Activated naive CD4-positive, alpha-beta T cell (primary cell): ENCODE measurements at places on chromosomes 3 and 15.

GRCh38 chr15:92463826-92464225 lies 70.1 kb downstream of the ST8SIA2 start:
- no peak for DNase-seq

- no peak for DNase-seq
Observed at GRCh38 chr3:132117642-132118041, 82.8 kb upstream of the CPNE4 start.

DNA sequence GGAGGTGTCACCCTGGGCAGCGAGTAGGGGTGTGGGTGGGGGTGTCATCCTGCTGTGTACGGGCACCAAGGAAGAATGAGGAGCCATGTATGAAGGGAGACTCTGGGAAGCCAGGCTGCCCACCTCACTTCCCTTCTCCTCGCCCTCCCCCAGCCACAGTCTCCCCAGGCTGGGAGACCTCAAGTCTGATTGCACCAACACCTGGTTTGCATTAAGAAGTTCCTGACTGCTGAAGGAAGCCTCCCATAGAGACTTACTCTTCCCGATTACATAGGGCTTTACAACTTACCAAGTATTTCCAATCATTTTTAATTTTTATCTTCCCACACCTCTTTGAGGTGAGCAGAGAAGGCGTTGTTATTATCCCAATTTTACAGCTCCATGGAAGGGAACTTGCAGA lies 29.5 kb upstream of the SMAD3 start:
- DNase-seq, result no peak

DNA sequence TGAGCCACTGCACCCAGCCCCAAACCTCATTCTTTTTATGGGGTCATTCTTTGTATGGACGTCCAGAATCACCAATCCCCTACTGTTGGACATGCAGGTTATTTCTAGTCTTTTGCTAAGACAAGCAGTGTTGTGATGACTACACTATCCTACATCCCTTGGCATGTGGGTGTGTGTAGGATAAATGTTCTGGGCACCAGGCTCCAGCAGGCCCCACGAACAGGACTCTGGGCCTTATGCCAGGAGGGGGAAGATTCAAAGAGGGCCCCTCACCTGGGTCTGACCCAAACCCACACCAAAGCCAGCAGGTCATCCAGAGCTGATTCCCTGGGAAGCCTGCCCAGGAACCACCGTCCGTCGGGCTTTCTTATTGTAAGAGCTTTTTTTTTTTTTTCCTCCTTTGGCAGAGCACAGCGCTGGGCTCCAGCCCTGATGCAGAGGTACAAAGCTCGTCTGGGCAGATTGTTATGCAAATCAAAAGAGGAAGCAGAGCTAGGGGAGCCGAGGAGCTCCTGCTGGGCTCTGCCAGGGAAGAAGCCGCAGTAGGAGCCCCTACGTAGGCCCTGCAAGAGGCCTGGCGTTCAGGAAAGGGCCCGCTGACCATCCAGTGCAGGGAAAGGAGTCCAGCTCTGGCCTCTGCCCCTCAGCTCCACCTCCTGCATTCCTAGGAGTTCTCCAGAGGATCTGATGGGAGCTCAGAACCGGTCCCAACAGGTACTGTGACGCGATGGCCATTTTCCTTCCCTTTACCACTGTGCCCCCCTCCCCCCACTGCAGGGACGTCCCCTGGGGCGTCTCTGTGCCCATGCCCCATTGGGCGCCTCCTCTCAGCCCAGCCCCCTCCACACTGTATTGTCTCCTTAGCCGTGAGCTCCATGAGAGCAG lies 29.0 kb upstream of the FURIN start:
- peak; percentile 29 for DNase-seq

GRCh38 chr3:149877668-149878067 lies 64.7 kb downstream of the RNF13 start:
- no peak for DNase-seq

GRCh38 chr3:187855131-187855530 lies 109.9 kb upstream of the BCL6 start:
- no peak for DNase-seq

GRCh38 chr15:35725353-35725752 lies 179.4 kb upstream of the DPH6 start:
- DNase-seq, result no peak

GRCh38 chr15:98124581-98124980 lies 164.1 kb downstream of the ARRDC4 start:
- no peak for DNase-seq

- no peak for DNase-seq
Observed at GRCh38 chr3:136920904-136921611, 36.7 kb upstream of the IL20RB start.

GRCh38 chr3:183281126-183281797 lies 28.2 kb downstream of the B3GNT5 start:
- DNase-seq, result no peak

DNA sequence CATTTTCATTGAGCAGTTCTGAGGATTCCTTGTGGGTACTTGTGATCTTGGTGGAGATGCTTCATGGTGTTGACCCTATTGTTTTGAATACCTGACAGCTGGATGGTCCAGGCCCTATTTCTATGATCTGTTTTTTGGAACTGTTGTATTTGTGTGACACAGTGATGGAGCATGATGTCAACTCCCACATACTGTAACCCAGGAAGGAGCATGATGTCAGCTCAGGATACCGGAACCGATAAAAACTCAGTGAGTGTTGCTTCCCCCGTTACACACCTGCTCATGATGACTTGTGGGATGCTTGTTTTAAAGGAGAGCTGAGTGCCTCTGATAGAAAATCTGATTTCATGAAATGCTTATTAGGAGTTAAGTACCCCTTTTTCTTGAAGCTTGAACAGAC lies 45.1 kb downstream of the ZBTB38 start:
- no peak for DNase-seq

GRCh38 chr15:67869701-67870100 lies 29.9 kb upstream of the RNU6-1 start:
- DNase-seq, result no peak

GRCh38 chr3:180142041-180142440 lies 105.3 kb upstream of the PEX5L start:
- DNase-seq, result no peak

GRCh38 chr15:72564091-72564490 lies 90.0 kb downstream of the ARIH1 start:
- DNase-seq, result no peak

GRCh38 chr3:115100806-115101205 lies 46.3 kb downstream of the ZBTB20 start:
- DNase-seq, result no peak

DNA sequence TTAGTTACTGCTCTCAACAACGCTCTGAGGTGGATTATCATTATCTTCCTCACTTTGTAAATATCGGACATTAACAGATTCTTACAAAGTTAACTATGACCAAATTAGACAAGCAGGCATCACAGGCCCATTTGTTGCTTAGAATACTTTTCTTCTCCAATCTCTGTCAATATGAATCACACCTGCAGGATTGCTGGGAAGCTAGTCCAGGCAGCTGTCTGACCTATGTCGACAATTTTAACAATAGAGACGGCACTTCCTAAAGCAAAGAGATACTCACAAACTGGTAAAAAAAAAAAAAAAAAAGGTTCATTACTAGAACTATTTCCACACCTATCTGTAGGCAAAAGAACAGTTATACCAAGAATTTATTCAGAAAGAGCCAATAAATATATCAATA lies 85.3 kb downstream of the DPH6 start:
- no peak for DNase-seq

GRCh38 chr3:24101676-24102168 lies 156.6 kb downstream of the NR1D2 start:
- no peak for DNase-seq

DNA sequence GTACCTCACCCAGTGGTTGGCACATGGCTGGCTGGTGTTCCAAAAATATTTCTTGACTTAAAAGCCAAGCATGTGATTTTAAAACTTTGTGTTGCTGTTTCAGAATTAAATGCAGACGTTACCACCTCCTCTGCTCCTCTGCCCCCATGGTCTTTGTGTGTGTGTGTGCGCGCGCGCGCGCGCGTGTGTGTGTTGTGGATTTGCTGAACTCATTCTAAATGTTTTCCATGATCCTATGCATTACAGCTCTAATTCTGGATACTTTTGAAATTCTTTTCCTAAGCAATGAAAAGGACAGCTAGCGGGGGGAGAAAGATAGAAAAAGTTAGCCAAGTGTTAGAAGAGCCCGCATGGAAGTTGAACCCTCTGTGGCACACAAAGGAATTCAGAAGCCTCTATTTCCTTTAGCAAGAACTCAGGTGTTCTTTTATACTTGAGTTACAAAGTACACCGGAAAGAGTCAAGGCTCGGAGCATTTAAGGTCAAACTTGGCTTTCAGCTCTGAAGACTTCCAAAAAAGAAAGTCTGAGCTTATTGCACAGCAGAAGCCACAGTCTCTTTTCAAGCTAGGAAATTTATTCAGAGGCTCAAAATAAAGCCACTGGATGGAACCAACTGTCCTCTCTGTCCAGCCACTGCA lies 350.5 kb upstream of the TBL1XR1 start:
- DNase-seq, result no peak

- DNase-seq, result no peak
Observed at GRCh38 chr3:177338697-177339219, 141.5 kb upstream of the TBL1XR1 start.

DNA sequence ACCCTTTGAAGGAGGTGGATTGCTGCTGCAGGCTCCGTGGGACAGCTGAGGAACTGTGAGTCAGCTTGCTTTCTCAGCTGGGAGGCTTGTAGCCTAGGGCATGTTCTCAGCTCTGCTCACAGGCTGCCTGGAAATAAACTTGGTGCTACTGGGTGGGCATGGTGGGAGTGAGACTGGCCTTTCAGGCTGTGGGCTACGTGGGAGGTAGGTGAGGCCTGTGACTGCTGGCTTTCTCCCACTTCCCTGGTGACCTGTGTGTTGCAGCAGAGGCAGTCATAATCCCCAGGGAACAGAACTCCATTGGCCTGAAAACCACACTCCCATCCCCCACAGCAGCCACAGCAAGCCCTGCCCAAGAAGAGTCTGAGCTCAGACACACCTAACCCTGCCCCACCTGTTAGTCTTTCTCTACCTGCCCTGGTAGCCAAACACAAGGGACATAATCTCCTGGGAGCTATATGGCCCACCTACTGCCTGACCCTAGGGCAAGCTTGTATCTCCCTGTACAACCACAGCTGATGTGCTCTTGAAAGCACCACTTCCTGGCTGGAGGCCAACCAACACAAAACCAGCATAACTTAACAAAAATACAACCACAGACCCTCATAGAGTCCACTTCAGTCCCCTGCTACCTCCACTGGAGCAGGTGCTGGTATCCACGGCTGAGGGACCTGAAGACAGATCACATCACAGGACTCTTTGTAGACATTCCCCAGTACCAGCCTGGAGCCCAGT lies 236.5 kb downstream of the SQOR start:
- no peak for DNase-seq

- no peak for DNase-seq
Observed at GRCh38 chr15:89893027-89893426, 767 bp downstream of the AP3S2 start.

GRCh38 chr15:22874966-22875365 lies 36.5 kb downstream of the NIPA2 start:
- no peak for DNase-seq
